ENCODE measurements at places on chromosomes 1 and 21.
A peak's percentile ranks its signal among the peaks of the same experiment; 100 is the strongest.

DNA sequence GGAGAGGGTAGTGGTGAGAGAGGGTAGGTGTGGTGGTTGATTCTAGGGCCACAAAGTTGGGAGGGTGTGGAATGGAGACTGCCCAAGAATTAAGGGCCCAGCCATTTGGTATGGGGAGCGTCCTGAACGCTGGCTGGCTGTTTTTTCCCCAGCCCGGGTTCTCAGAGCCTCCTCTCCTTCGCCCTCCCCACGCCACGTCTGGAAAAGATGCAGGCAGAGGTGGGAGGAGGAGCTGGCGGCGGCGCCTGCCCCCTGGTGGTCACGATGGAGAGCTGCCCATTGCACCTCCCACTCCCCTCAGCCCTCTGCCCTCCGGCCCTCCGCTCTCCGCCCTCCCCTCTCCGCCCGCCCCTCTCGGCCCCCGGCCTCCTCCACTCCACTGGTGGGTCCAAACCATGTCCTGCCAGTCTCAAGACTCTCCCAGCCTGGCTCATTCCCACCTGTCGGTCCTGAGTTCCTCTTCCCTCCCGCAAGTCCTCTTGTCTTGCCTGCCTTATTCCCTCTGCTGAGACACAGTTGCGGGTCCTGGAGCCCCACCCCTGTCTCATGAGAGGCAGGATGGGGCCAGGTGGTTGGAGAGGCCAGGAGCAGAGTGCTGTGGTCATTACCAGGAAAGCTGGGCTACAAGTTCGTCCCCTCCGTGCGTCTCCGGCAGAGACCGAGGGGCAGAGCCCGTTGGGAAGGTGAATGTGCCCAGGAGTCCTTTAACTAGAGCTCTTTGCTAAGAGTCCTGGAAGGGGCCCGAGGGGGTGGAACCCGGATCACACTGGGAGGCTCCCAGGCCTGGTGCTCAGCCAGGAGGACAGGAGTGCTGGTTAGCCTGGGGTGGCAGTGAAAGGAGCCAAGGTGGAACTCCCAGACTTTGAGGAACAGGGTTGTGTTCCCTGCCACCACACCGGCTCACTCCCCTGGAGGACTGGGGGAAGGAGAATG, 22.6 kb downstream of the ETNK2 start:
- peak; percentile 82 for DNase-seq

DNA sequence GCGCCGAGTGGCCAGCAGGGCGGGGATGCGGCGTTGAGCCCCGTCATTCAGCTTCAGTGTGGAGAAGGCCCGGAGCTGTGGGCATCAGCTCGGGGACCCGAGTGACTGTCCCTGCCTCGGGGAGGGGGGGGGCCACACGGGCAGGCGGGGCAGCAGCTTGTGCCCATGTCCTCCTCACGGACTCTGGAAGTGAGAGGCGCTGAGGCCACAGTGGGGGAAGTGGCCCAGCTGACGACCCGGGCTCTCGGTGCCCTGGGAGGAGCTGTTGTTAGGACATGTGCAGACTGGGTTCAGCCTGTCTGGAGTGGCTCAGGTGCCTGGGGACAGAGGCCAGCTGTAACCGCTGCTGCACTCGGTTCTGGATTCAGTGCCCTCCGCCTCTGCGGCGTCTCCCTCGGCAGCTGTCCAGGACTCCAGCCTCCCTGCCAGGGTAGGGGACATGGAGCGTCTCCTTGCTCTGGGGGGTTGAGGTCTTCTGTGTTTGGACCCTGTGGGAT, 71.1 kb downstream of the SKI start:
- no peak for DNase-seq

GRCh38 chr1:155185783-155186066, 12.1 kb downstream of the TRIM46 start:
- no peak for DNase-seq

DNA sequence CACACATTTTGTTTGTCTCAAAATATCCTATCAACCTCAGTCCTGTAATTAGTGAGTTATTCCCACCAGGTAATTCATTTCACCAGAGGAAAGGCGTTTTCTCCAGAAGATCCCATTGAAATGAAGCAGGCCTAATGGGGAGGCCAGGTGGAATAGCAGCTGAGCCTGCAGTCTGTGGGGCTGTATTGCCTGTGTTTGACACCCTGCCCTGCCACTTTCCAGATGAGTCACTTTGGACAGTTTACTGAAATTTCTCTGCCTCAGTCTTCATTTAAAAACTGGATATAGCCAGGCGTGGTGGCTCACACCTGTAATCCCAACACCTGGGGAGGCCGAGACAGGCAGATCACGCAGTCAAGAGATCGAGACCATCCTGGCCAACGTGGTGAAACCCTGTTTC, 78.1 kb upstream of the PPP2R5A start:
- DNase-seq = no peak

DNA sequence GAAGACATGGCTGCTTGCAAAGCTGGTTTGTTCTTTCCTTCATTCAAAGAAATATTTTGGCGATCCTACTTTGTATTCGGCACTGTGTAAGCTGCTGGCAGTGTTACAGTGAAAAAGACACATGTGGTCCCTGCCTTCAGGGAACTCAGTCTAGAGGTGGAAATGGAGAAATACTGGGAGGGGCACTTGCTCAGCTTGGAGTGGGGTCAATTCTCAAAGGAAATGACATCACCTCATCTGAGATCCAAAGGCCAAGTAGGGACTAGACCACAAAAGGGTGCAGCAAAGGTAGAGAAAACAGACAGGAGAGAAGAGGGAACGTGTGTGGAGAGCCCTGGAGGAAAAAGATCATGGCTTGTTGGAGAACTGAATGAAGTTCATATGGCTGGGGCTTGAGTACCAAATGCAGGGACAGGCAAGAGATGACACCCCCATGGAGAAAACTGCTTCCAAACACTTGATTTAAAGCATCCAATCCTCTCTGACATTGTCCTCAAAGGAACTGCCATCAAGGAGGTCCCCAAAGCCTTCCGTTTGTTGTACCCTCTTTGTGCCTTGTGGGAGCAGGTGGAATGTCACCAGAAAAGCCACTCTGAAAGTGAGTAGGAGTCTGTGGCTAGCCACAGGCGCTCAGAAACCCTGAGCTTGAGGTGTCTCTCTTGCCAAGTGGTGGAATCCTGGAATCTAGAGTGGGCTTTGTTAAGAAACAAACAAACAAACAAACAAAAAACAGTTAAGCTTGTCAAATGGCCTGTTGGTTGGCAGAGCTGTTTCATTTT, 48.3 kb upstream of the TDRD10 start:
- DNase-seq = no peak

DNA sequence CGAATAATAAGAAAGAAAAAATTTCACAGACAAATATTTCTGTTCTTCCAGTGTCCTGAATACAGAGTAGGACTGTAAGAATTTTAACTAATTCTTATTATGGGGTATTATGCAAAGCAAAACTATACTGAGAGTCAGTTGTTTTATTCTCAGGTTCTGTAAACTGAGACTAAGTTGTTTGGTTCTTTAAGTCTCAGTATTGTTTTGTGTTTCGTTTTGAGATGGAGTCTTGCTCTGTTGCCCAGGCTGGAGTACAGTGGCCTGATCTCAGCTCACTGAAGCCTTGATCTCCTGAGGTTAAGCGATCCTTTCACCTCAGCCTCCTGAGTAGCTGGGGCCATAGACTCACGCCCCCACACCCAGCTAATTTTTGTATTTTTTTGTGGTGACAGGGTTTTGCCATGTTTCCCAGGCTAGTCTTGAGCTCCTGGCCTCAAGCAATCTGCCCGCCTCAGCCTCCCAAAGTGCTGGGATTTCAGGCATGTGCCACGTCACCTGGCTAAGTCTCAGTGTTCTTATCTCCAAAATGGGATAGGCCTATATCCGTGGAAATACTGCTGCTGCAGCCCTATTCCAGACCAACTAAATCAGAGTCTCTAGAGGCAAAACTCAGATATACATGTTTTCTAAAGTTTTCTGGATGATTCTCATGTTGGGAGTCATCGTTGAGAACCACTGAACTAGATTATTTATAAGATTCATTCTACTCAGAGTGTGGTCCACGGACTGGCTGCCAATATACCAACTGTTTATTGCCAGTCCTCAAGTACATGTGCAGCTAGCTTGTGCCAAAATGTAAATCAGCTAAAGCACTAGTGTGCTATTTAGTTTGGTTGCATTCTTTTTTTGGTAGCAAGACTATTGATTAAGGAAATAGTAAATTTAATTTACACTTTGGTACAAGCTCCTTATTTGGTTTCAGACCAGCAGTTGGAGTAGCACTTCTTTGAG, 116.6 kb downstream of the HS2ST1 start:
- no peak for DNase-seq

DNA sequence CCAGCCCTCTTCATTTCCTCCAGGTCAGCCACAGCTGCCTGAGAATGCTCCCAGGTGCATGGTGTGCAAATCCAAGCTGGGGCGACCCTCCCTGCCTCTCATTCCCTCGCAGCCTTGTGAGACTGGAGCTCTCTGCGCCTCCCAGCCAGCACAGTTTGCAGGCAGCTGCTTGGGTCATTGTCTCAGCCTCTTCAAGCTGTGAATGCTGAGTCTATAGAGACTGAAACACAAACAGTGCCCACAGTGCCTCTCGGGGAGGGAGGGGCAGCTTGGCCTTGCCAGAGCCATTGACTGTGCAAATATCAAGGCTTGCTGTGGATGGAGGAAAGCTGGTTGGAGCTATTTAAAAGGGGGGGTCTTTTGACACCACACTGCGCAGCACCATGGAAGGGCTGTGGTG, 10.6 kb downstream of the PLXNA2 start:
- peak; percentile 90 for DNase-seq

GRCh38 chr1:211260141-211261107, 1.3 kb downstream of the RCOR3 start:
- DNase-seq = peak; percentile 81

DNA sequence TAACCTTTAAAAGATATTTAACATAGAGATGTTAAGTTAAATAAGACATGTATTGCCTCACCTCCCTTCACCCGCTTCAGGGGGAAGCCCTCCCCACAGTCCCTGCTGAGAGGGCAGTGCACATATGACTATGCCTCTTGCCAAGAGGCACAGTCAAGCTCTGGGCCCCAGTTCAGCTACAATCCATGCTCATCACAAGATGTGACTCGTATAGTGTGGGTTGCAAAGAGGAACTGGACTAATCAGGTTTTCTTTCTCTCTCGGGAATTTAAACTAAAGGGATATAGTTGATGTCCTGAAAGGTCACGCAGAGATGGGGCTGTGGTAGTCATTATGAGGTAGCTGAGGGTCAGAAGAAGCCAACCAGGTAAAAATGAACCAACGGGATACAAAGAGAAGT, 35.6 kb downstream of the LYST start:
- DNase-seq = no peak

DNA sequence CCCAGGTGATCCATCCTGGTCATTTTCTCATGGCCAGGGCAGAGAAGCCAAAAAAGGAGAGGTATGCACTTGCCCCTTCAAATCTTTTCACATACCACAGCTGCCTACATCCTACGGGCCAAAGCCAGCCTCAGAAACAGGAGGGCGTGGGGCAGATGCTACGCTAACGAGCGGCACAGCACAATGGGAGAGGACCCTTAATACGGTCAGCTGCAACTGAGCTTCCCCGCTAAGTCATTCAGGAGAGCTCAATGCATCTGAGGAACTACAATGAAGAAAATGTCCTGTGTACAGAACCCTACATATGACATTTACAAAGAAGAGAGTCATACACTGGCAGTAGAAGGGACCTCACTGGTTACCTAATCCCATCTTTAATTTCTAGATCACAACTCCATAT, 78.2 kb downstream of the PGBD5 start:
- no peak for DNase-seq

DNA sequence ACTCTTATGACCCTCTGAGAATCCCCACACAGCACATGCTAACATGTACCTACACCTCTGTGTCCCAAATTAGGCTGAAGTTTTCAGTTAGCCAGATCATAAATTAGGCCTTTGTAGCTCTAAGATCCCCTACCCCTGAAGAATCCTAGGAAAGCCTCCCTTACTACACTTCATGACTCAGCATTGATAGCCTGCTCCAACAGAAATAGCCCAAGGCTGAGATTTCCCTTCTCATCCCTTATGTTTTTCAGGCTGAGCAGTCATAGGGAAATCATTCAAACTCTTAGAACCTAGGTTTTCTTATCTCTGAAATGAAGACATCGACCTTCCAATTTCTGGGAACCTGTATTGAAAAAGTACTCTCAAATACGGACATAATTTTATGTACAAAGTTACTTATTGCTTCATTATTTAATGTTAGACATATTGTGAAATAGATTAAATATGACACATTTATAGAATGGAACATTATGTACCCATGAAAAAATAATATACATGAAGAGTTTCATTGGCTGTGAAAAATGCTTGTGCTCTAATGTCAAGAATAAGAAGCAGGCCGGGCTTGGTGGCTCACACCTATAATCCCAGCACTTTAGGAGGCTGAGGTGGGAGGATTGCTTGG, 122.4 kb upstream of the UBE2U start:
- DNase-seq = no peak

GRCh38 chr1:203197625-203198024, 11.1 kb upstream of the CHI3L1 start:
- DNase-seq = no peak

GRCh38 chr1:17857996-17858395, 102.9 kb downstream of the ACTL8 start:
- no peak for DNase-seq

- no peak for DNase-seq
Observed at GRCh38 chr1:7991504-7992440, 30.3 kb downstream of the PARK7 start.

DNA sequence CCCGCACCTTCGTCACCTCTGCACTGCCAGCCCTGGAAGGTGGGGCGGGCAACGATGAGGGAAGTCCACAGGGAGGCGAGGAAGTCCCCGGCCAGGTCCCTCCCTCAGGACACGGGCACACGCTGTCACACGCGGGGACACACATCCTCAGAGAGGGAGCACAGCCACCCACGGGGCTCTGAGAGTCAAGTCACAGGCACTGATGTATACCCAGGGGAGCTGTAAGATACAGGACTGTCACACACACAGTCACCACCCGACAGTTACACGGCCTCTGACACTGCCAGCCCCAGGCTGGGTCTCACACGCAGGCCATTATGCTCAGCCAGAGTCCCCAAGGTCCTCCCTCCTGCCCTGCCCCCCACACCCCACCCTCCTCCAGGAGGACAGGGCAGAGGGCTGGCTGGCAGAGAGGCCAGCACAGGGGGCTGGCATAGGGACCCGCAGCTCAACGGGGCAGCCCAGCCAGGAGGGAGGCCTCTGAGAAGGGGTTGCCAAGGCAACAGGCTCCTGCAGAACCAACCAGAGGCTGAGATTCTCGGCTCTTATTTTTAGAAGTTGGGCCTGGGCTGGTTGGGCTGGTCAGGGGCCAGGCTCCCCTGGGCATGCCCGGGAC, 17.7 kb upstream of the ADGRB2 start:
- no peak for DNase-seq

DNA sequence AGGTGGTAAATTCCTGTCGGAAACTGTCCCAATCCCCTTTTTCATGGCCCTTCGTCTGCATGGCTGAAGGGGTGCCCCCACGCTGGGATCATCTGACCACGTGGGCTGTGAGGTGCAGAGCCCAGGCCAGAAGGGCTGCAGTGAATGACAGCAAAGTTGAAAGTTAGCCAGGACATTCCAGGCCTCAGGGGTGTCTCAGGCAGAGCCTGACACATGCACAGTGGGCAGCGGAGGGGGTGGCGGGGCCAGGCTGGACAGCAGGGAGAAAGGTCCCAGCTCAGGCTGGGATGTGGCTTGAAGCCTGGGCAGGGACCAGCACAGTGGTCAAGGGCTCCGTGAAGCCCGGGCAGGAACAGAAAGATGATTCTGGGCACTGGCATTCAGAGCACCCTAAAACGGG, 49.6 kb downstream of the GRIK3 start:
- DNase-seq = no peak
